HFFc6 (cell line): ENCODE measurements at places on chromosomes 4 and X.

DNA sequence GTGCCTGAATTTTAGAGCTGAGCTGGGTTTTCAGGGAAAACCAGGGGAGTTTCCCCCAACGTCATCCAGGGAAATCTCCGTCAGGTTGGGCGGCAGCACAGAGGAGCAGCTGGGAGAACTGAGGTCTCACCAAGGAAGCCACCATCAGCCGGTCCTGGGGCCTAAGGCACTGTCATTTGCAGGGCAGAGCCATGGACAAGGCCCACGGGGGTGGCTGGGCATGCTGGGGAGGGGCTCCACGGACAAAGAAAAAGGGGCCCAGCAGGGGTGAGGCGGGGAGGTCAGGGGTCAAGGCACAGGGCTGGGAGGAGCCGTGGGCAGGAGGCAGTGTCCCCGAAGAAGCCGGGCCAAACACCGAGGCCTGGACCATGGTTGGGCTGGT lies 109.8 kb downstream of the HMX1 start:
- DNase-seq = no peak

GRCh38 chr4:164402554-164402953 lies 351.4 kb upstream of the SMIM31 start:
- DNase-seq = no peak

GRCh38 chr4:77065382-77065781 lies 10.4 kb downstream of the CCNI start:
- peak; percentile 59 for DNase-seq

GRCh38 chrX:13381514-13381913 lies 61.7 kb upstream of the ATXN3L start:
- DNase-seq = peak; percentile 5

GRCh38 chr4:44726038-44726871 lies at the start of gene GNPDA2:
Gene GNPDA2, minus strand, starts transcription at chr4:44726556. Its CDS starts 4,349 bp downstream, at chr4:44722207.
- peak; percentile 85 for DNase-seq
